Fibroblast of skin of right quadriceps (primary cell): ENCODE measurements at places on chromosomes 12 and 14.

GRCh38 chr12:13094367-13094766, 9.1 kb downstream of the GSG1 start:
- peak; percentile 68 for DNase-seq

- DNase-seq, result peak; percentile 44
These were observed 31.1 kb downstream of the FRS2 start for GRCh38 chr12:69501154-69501895.

- DNase-seq, result peak; percentile 69
These were observed 107.3 kb downstream of the CRADD start for GRCh38 chr12:93784339-93785086.

DNA sequence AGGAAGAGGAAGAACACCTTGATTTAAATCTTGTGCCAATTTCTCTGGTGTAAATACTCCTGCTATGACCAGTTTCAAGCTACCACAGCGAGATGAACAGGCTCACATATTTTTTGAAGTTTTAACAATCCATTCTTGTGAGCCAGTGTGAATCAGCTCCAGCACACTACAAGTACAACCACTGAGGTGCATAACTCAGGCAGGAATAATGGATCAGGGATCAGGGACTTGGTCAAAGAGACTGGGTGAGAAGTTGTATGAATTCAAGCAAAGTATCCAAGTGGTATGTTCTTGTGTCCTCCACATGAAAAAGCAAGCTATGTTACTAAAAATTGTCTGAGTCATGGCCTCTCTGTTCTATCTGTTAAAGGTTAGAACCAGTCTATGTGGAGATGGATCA, 35.2 kb upstream of the KITLG start:
- no peak for DNase-seq

- no peak for DNase-seq
These were observed 187.2 kb downstream of the TMTC2 start for GRCh38 chr12:82873951-82874350.

DNA sequence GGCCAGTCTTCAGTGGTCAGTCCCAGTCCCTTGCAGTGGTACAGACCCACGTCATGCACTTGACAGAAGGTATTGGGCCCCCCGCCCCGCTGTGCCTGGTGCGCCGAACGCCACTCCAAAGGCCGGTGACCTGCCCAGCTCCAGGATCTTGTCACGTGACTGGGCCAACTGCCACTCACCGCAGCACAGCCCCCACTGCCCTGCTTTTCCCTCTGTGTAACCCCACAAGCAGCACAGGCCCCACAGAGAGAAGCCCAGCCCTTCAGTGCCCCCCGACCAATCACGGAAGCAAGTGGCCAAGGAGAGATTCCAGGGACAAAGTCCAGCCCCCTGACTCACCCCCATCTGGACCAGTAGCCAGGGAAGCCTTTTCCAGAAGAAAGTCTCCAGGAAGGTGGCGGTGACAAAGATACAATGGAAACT, 498 bp downstream of the GPR132 start:
- DNase-seq, result peak; percentile 52

GRCh38 chr12:51759175-51759574, 89.3 kb downstream of the FIGNL2 start:
- DNase-seq, result no peak
